ENCODE measurements at places on chromosomes 3 and 15.

GRCh38 chr3:16896820-16897219 lies 12.1 kb downstream of the PLCL2 start:
- no peak for DNase-seq

DNA sequence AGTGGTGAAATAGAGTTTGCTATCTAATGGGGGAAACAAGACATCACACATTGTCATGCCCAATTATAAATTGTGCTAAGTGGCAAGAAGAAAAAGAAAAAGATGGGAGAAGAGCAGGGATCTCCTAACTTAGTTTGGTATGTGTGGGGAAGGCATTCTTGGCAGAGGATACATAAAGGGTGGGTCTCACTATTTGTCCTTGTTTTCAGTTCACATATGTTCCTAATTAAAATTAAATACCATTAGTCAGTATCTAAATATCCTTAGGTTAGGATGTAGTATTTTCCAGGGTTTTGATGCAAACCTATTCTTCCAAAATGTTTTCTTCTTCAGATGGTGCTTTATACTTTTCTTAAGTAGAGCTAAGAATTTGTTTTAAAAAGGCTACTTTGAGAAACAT lies 173.7 kb downstream of the B3GALNT1 start:
- no peak for DNase-seq

DNA sequence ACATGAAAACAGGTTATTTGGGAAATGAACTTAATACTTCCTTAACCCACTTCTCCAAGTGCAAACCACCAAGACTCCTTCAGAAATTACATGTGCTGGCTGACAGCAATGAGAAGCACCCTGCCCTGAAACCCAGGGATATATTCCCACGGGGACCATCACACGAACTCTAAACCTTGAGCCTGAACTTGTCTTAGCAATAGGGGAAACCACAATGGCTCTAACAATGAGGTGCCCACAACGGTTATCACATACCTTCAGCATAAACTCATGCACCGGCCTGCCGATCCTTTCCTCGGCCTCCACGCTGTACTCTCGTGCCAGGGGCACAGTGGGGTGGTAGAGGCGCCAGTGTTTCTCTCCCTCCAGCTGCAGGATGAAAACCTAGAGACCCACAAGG lies 13.4 kb downstream of the RIOX2 start:
- DNase-seq: no peak

DNA sequence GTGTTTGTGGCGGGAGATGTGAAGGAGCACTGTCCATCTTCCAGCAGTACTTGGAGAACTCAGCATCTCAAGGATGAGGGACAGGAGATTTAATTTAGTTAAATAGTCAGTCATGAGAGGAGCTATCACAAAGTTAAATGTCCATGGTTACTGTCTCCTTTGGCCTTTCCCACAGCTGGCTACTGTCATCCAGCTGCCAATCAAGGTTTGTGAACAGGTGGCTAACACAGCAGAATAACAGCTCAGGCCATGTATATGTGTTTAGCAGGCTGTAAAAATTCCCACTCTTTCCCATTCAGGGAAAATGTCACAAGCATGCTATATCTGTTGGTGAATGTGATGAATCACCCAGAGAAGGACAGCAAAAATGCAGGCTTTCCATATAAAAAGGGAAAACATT lies 120.5 kb downstream of the TMEM108 start:
- no peak for DNase-seq

- no peak for DNase-seq
Observed at GRCh38 chr15:95624100-95624499, 706.4 kb upstream of the NR2F2 start.

All from GM13977 (cell line).